ENCODE measurements at places on chromosomes 1 and 21. TPM values are rescaled to one million over a fixed set of nuclear protein-coding genes. Genes with fewer than 3 reads are reported as not detected.

The SYT14 gene
- not detected for polyA plus RNA-seq

The S100A6 gene
- 707 TPM for polyA plus RNA-seq

The OR2T29 gene
- polyA plus RNA-seq = not detected

The SNAP47 gene
- polyA plus RNA-seq = 40.0 TPM

The CCDC17 gene
- not detected for polyA plus RNA-seq

The SLFNL1 gene
- polyA plus RNA-seq = 0.49 TPM

The ZNF678 gene
- polyA plus RNA-seq = 6.0 TPM

The FAM163A gene
- polyA plus RNA-seq = not detected

The PHTF1 gene
- 1.9 TPM for polyA plus RNA-seq

The PCP4L1 gene
- not detected for polyA plus RNA-seq

The ZNF697 gene
- polyA plus RNA-seq = not detected

The TNFRSF18 gene
- polyA plus RNA-seq = 2.3 TPM

The HCRTR1 gene
- polyA plus RNA-seq = not detected

The OR10Z1 gene
- not detected for polyA plus RNA-seq

The SPATA17 gene
- polyA plus RNA-seq = not detected

The STUM gene
- polyA plus RNA-seq = not detected

The TCHH gene
- not detected for polyA plus RNA-seq

The AIRE gene
- 0.13 TPM for polyA plus RNA-seq

The SMCP gene
- polyA plus RNA-seq = not detected

The GLUL gene
- 8.3 TPM for polyA plus RNA-seq

The CAMSAP2 gene
- polyA plus RNA-seq = 0.71 TPM

The ETNK2 gene
- polyA plus RNA-seq = 4.2 TPM

The DNMT3L gene
- not detected for polyA plus RNA-seq

The KCNT2 gene
- polyA plus RNA-seq = not detected

The MRPL20 gene
- 224 TPM for polyA plus RNA-seq

The SPRR2G gene
- not detected for polyA plus RNA-seq

The CNIH3 gene
- 1.1 TPM for polyA plus RNA-seq

The DUSP10 gene
- 4.4 TPM for polyA plus RNA-seq

The ANGPTL7 gene
- polyA plus RNA-seq = not detected

The ABCA4 gene
- polyA plus RNA-seq = not detected

The LCE1F gene
- not detected for polyA plus RNA-seq

The MXRA8 gene
- polyA plus RNA-seq = 19.7 TPM

The RNU1-3 gene
- not detected for polyA plus RNA-seq

The LCE2C gene
- not detected for polyA plus RNA-seq

The MYBPHL gene
- not detected for polyA plus RNA-seq

The TMEM52 gene
- not detected for polyA plus RNA-seq

The DTL gene
- 0.11 TPM for polyA plus RNA-seq

The OR2AK2 gene
- not detected for polyA plus RNA-seq

The B3GALT5 gene
- not detected for polyA plus RNA-seq

The KLHL17 gene
- polyA plus RNA-seq = 1.1 TPM

The MOB3C gene
- polyA plus RNA-seq = 8.4 TPM

The C1orf35 gene
- polyA plus RNA-seq = 12.9 TPM

The FCER1A gene
- not detected for polyA plus RNA-seq

The SMIM12 gene
- polyA plus RNA-seq = 71.7 TPM

The FBXO2 gene
- polyA plus RNA-seq = 2.3 TPM

The STYXL2 gene
- not detected for polyA plus RNA-seq

The ZBTB8B gene
- not detected for polyA plus RNA-seq

The RHD gene
- polyA plus RNA-seq = 0.11 TPM

The MARCKSL1 gene
- 72.7 TPM for polyA plus RNA-seq

The NTMT2 gene
- polyA plus RNA-seq = not detected

The CYP4Z1 gene
- not detected for polyA plus RNA-seq

The MROH7 gene
- not detected for polyA plus RNA-seq

The PDE4B gene
- polyA plus RNA-seq = 34.7 TPM

The EXOSC10 gene
- 35.6 TPM for polyA plus RNA-seq

The CTSE gene
- not detected for polyA plus RNA-seq

The F13B gene
- polyA plus RNA-seq = not detected

Measured in naive thymus-derived CD8-positive, alpha-beta T cell (primary cell).